Effector memory CD4-positive, alpha-beta T cell (primary cell): ENCODE measurements at places on chromosomes 12 and 14.
A peak's percentile ranks its signal among the peaks of the same experiment; 100 is the strongest.

- no peak for DNase-seq
Observed at GRCh38 chr12:6226002-6226678, 25.9 kb downstream of the CD9 start.

DNA sequence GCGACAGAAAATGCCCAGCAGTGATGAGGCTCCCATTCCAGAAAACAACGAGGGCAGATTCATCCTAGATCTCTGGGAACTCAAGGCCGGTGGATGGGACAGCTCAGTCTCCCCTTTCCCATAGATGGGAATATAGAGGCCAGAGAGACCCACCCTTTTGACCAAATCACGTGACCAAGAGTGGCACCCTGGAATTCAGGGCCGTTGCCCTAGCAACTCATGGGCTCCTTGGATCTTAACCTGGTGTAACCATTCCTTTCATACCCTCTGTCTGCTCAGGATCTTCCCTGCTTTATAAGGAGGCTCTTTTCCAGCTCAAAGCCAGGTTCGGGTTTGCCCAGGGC is 8.4 kb upstream of the LRTM2 start:
- no peak for DNase-seq

- no peak for DNase-seq
Observed at GRCh38 chr12:104533134-104533533, 76.4 kb downstream of the CHST11 start.

- no peak for DNase-seq
Observed at GRCh38 chr12:123404581-123404980, 20.6 kb downstream of the KMT5A start.

DNA sequence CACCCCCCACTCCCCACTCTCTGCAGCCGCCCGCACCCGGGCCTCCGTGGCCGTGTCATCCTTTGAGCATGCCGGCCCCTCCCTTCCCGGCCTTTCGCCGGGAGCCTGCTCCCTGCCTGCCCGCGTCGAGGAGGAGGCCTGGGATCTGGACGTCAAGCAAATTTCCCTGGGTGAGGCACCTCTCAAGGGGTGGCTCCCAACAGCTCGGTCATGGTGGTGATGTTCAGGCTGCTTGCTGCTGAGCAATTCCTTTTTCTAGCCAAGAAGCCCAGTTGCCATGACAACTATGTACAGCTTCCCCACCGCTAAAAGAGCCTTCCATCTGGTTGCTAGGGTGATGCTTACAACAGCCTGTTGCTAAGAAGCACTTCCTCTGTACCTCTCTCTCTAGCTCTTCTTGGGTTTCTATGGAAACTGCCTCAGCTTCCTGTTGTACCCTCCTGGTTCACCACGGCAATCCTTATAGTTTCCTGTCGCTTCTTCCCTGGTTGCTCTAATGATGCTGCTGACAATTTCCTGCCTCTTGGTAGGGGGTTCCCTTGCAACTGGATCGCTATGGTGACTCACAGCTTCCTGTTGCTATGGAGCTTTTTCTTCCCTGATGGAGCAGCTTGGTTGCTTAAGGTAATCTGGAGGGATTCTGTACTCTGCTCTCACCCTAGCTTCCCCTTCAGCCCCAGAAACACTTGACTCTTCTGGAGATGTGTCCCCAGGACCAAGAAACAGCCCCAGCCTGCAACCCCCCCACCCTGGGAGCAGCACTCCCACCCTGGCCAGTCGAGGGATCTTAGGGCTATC is 11.0 kb downstream of the ZNF219 start:
- DNase-seq = peak; percentile 81

DNA sequence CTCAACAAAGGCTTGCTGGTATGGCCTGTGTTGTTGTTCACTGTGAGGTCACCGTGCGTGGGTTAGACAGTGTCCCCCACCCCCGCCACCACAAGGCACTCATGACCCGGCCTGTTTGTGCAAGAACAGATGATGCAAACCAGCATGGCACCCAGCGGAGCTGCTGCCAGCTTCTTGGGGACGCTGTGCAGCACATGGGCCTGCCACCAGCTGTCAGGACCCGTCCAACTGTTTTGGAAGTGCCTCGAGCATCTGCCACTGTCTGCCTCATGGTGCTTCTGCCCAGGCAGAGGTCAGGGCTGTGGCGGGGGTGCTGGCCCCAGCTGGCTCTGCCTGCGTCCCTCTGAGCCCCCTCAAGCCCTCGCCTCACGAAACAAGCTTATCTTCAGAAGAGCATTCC is 1.5 kb downstream of the ASB2 start:
- DNase-seq = no peak

GRCh38 chr12:52186118-52186840 is 5.5 kb downstream of the KRT80 start:
- no peak for DNase-seq

GRCh38 chr12:452667-453210 is 7.0 kb upstream of the B4GALNT3 start:
- peak; percentile 40 for DNase-seq

DNA sequence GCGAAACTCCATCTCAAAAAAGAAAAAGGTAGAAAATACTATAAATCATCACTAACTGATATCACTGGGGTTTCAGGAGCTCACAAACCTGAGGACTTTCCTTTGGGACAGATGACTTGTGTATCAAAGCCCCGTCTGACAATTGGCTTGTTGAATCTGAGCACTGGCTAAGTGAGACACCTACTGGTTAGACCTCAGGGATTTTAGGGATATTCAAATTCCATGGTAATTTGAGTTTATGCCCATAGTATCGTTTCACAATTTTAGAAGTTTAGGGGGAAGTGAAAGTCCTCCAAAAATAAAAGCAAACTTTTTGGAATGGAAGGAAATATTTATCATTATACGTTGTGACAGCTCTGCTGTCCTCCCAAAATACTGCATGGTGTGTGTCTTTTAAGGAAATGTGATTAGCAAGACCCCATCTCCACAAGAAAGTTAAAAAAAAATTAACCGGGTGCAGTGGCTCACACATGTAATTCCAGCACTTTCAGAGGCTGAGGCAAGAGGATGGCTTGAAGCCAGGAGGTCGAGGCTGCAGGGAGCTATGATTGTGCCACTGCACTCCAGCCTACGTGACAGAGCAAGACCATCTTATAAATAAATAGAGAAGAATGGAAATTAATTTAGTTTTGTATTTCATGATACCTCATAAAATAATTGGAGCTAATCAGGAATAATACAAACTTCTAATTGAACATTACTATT is 49.2 kb downstream of the FBXL14 start:
- no peak for DNase-seq

DNA sequence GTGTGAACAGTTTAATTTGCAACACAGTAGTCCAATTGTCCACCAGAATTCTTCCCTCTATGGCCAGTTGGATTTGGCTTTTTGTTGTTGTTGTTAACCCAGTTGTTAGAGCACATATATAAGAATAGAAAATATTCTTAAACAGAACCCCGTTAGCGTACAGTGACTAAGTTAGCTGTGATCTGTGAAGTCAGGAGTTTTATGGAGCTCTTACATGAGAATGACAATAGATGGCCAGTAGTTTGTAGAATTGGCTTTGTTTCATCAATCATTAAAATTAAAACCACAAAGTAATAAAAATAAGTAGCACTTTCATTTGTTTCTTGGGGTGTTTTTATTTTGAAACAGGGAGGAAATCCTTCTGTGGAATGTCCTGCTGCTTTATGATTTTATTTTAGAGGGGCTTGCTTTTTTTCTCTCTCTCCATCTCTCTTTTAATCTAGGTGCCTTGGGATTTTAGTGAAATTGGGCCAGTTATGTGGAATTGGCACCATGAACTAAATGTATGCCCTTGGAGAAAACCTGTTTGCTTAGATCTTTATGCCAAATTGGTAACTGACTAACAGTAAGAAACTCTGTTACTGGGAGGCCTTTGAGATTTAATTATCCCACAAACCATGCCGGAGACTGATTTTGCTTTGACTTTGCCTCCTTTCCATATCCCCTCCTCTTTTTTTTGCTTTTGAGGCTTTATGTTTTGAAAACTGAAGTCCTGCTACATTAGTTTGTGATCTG is 22.9 kb downstream of the FBXW8 start:
- no peak for DNase-seq

DNA sequence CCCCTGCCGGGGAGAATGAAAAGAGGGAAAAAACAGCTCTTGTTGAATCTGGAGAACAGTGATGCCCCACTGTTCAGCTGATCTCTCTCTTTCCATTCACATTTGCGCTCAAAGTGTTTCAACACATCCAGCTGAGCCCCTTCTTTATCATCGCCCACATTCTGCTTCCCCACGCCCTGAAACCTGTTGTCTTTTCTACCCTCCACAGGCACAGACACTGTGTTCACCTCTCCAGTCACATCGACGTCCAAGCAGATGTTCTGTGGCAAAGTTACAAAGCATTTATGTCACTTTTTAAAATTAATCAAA is 338.7 kb downstream of the EGLN3 start:
- DNase-seq = no peak

DNA sequence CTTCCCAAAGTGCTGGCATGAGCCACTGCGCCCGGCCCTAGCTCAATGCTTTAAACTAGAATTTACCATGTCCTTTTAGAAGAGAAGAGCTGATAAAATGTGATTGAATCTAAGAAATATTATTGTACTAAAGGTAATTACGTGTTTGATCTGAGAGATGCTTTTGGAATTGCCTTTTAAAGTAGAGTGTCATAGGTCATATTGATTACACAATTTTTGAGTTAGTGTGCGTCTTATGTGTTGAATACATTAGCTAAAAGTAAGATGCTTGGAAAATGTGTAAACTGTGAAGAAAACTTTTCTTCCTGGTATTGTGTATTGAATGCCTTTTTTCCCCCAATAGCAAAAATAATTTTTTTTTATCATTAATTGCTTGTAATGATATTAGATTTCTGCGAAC is 41.7 kb downstream of the MIA2 start:
- no peak for DNase-seq

DNA sequence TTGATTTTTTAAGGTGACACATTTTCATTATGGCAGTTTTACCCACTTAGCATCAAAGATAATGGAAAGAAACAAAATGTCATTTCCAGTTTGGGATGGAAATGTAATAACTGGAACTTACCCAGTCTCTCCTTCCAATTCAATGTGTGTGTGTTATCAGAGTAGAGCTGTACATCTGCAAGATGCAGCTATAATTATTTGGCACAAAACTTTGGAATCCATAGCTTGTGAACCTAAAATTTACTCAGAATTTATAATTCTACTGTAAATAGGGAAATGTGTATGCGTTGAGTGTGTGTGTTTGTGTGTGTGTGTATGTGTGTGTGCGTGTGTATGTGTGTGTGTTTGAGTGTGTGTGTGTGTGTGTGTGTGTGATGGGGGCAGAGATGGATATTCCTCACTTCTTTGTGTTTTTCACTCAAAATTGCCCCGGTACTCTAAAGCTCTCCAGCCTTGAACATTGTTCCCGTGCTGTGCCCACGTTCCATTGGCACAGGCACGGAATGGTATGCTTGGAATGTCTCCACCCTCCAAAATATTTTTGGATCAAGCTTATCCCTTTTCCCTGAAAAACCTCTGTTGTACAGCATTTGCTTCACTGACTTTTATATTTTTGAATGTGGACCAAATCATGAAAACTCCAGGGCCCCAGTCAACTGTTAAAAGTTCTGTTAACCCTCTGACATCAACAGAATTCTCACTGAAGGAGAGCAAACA is 150.2 kb upstream of the BMP4 start:
- DNase-seq = no peak

DNA sequence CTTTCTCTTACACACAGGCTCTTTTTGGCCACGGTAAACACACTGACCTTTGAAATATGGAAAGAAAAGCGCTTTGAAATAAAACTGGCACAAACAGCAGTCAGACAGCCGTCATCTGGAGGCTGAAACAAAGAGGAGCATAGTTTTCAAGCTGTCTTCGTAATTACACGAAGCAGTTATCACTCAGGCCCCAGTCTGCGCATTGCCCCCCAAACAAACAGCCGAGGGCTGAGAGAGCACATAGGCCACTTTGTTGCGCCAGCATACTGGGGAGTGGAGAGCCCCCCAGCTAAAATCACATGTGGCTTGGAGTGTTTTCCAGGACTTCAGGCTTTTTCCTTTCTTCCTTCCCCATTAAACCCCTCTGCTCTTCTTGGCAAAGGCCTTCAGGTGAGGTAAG is 142.9 kb upstream of the BTG1 start:
- DNase-seq = no peak

- no peak for DNase-seq
Observed at GRCh38 chr14:28755198-28755815, 11.3 kb upstream of the FOXG1 start.

GRCh38 chr14:35353409-35354172 is 51.0 kb downstream of the NFKBIA start:
- no peak for DNase-seq

- no peak for DNase-seq
Observed at GRCh38 chr12:61412201-61412600, 848.0 kb upstream of the USP15 start.

- no peak for DNase-seq
Observed at GRCh38 chr12:69534389-69534822, 50.9 kb upstream of the CCT2 start.

- no peak for DNase-seq
Observed at GRCh38 chr12:56884421-56884820, 49.8 kb downstream of the SDR9C7 start.

DNA sequence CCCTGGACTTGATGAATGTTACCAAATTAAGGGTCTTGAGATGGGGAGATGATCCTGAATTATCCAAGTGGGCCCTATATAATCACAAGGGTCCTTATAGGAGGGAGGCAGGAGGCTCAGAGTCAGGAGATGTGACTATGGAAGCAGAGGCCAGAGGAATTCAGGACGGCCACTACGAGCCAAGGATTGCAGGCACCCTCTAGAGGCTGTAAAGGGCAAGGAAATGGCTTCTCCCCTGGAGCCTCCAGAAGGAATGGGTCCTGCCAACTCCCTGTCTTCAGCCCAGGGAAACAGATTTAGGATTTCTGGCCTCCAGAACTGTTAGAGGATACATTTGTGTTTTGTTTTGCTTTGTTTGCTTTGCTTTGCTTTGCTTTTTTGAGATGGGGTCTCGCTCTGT is 8.8 kb downstream of the BDKRB1 start:
- DNase-seq = no peak

DNA sequence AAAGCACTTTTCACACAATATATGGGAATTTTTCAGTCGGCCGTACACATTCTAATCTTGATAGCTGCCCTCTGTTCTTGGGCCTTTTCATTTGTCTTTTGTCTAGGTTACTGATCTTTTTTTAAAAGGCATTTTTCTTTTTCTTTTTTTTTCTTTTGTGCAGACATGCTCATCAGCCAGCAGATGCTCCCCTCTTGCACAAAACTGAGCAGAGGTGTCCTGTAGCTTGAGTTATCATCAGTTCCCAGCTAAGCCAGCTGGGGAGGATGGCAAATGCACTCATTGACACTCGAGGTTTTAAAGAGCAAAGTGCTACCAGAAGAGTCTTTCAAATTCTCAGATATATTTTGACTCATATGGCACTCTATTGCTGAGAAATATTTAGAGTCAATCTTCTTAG is 913.9 kb upstream of the SEL1L start:
- no peak for DNase-seq

- DNase-seq = no peak
Observed at GRCh38 chr12:14514154-14514842, 53.4 kb downstream of the PLBD1 start.

DNA sequence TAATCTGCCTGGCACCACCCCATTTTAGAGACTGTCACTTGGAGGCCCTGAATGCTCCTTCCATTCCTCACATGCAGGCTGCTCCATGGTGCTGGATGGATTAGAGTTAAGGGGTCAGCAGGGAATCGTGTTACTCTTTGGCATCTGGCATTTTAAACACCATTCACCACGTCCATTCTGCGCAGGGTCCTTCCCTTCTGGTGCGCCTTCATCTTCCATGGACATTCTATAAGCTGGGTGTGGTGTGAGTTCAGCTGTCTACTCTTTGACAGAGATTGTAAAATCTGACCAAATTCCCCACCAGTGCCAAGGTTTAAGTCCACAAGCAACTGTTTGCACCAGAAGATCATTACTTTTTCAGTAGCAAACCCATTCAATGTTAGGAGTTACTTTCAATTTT is 47.8 kb downstream of the GIT2 start:
- DNase-seq = no peak

GRCh38 chr14:71362920-71363584 is 455.8 kb downstream of the PCNX1 start:
- no peak for DNase-seq
